ENCODE measurements at places on chromosomes 3 and 15. TPM values are rescaled to one million over a fixed set of nuclear protein-coding genes. Genes with fewer than 3 reads are reported as not detected.

DNA sequence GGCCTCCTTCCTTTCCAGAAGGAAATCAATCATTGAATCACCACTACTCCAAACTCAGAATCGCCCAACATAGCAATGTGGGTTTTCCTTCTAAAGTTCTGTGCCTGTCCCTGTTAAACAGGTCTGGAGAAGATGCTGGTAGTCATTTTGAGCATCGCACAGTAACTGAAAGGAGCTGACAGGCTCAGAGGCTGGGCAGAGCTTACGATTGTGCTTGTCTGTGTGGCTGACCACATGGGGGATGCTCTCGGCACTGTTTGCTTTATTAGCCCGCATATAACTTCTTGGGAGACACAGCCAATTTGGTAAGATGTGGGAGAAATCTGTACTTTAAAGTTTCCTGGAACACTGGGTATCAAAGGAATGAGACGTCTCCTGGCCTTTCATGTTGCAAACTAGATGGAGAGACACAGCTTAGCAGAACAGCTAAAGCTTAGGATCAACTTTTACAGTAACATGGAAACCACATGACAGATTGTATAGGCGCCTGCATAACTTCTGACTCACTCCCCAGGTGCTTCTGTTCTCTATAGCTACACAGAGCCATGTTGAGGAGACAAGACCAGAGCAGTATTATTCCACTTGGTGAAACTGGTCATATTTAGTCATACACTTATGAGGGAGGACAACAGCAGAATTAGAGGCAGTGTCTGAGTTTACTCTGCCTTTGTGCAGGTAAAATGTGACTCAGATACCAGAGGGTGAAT lies 374.1 kb downstream of the RORA start:
- no peak for DNase-seq

CCR3 gene
- total RNA-seq = not detected

GOLGA8R gene
- total RNA-seq = 5.0 TPM

DAZL gene
- total RNA-seq = not detected

DNA sequence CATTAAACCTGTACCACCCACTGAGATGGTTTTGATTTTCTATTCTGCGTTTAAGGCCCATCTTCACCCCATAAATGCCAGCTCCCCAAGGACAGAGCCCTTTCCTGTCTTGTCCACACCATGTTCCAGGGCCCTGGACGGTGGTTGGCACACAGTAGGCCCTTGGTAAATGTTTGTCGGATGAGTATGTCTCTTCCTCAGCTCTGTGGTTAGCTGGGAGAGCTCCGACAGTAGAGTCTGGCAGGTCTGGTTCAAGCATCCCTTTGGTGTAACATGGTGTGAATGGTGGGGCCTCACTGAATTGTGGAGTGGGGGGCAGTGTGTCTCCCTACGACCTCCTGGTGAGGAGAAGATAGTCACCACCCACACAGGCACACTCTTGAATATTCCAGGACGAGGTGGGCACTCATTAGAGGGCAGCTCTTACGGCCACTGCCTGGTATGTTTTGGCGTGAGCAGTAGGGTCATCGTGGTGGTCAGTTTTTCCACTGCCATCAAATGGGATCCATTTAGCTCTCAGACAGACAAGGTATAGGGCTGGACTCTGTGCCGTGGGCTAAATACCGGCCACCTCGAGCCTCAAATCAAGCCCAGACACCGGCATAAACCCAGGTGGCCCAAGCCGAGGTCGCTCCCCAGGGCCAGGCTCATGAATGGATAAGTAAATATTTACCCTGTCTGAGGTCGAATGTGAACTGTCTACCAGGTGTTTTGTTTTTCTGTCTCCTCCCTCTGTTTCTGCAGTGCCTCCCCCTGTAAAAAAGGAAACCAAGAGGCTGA lies 61.3 kb downstream of the SMAD3 start:
- DNase-seq = no peak

GRCh38 chr3:175149675-175150074 lies 290.5 kb downstream of the NAALADL2 start:
- no peak for DNase-seq

ADAMTSL3 gene
- total RNA-seq = 3.7 TPM

GRCh38 chr15:63972801-63973200 lies 73.5 kb downstream of the DAPK2 start:
- DNase-seq = no peak

- DNase-seq = no peak
These were observed 805.8 kb downstream of the FHIT start for GRCh38 chr3:60445446-60445845.

GRCh38 chr3:127162947-127163645 lies 29.8 kb upstream of the PRR23E start:
- DNase-seq = no peak

- no peak for DNase-seq
These were observed 662 bp downstream of the UBL7 start for GRCh38 chr15:74460298-74460697.

CCDC51 gene
- 13.1 TPM for total RNA-seq

DNA sequence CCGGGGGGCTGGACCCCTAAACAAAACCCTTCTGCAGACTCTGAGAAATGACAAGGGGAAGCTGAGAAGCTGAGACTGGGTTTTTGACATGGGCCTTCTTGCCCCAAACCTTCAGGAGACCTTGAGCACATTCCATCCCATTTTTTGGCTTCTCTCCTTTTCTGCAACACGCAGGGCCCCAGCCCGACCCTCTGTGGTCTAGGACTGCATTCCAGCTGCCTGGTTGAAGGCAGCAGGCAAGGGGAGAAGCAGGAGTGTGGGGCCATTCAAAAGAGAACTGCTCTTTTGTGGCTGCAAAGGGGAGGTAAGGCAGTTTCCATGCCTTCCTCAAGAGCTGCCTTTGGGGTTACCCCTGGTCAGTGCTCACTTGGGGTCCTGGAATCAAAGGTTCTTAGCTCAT lies 263.0 kb downstream of the TLE3 start:
- no peak for DNase-seq
